Hematopoietic multipotent progenitor cell treated with erythropoietin and hydrocortisone succinate and interleukin-3 and kit ligand, for 17 days (in vitro differentiated cells): ENCODE measurements at places on chromosomes 2 and 18.

- DNase-seq = no peak
Observed at GRCh38 chr2:158809816-158810215, 14.7 kb downstream of the DAPL1 start.

DNA sequence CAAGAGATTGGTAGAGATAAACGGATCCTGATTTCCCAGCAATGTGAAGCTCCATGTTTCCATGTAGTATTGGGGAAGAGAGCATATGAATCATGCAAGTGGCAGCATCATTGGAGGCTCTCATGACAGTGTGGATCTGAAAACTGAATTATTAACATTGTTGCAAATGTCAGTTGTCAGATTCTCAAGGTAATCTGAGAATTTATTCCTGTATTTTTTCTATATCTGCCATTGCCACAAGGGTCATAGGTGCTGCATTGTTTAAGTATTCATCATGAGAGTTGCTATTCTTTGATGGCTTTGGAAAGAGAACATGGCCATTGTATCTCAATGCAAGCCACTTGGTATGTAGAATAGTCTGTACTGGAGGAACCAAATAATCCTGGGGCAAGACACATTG, 1217.0 kb upstream of the ZEB2 start:
- DNase-seq = no peak

- no peak for DNase-seq
Observed at GRCh38 chr2:151669585-151670081, 64.6 kb downstream of the NEB start.

- DNase-seq = peak; percentile 58
Observed at GRCh38 chr2:170054997-170055396, 123.0 kb upstream of the MYO3B start.

DNA sequence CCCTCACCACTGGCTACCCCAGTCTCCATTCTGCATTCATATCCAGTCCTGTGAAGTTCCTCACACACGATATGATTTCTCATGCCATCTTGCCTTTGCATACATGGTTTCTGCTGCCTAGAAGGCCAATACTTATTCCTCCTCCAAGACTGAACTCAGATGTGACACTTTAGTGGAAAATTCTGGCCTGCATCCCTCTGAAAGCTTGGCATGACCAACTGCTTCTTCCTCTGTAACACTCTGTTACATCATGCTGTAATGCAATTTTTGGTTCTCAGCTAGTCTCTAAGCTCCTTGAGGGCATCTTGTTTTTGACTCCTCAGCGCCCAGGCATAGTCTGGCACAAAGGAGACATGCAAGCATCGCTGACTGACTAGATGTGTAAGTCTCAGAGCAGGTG, 12.6 kb downstream of the FAM161A start:
- no peak for DNase-seq

DNA sequence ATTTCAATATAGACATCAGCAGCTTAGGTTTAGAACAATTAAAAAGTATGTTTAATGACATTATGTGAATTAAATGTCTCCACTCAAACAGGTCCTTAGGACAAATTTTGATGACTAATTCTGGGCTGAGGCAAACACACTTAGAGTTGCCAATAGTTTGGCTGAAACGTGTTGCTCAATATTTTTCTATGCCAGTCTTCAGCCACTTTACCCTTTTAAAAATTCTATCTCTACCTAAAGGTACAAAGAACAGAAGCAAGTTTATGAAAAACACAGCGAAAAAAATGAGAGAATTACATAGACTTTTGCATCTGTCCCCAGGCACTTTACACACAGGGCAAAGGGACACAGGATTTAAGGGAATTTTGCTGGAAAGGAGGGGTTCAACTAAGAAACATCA, 4.5 kb downstream of the IDH1 start:
- DNase-seq = peak; percentile 38

DNA sequence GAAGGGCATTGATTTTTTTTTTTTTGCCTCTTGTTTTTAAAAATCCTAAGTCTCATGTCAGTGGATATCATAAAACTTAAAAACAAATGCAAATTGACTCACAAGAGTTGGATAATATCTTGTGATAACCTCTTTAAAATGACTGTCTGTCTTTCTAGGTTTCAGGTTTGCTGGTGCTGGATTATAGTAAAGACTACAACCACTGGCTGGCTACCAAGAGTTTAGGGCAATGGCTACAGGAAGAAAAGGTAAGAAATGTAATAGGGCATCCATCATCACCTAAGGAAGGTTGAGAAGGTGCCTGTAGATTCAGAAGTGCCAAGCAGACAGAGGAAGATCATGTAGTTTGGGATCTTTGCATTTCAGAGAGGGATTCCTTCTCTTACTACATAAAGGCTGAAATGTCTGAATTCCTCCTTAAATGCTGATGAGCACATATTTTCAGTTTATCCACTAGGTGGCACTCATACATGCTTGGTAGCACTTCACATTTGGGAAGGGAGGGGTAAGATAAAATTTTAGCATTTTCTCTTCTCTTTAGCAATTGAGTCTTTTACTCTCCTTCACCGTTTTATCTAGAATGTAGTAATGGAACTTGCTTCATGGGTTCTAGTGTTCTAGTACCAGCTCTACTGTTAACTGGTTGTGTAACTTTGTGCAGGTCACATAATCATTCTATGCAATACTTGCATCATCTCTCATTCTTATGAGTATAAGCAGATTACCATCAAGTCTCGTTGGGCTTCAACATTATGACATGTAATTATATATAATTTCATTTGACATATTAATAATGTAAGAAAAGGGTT, 21.1 kb downstream of the CPS1 start:
- peak; percentile 21 for DNase-seq

GRCh38 chr18:13412901-13413300, 194.3 kb downstream of the LDLRAD4 start:
- DNase-seq = no peak

GRCh38 chr2:136135462-136135861, 17.5 kb upstream of the CXCR4 start:
- no peak for DNase-seq

GRCh38 chr2:232204457-232204931, 174.1 kb upstream of the ALPP start:
- DNase-seq = no peak

DNA sequence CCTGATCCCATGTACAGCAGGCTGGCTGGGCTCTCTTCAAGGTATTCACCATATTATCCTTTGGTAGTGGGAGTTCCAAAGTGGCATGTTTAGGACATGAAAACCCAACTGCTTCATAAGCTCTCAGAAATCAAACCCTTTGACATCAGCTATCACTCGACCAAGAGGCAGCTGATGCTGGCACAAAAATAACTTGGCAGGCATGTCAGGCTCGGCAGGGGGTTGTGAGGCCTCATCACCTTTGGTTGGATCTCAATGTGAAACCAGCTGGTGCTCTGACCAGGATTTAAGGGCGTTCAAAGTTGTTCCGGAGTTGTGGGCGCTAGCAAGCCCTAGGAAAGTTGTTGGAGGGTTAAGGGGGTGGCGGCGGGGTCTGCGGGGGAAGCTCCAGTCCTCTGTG, 171.9 kb downstream of the FHOD3 start:
- DNase-seq = no peak

- peak; percentile 21 for DNase-seq
Observed at GRCh38 chr2:23791030-23791429, 135.9 kb downstream of the ATAD2B start.

- DNase-seq = no peak
Observed at GRCh38 chr2:95208106-95208505, 785 bp downstream of the ZNF892 start.

GRCh38 chr2:159146996-159147666, 139.4 kb downstream of the WDSUB1 start:
- peak; percentile 93 for DNase-seq

- DNase-seq = no peak
Observed at GRCh38 chr18:9296233-9297006, 38.2 kb upstream of the TWSG1 start.

GRCh38 chr18:75221897-75222296, 11.3 kb downstream of the TSHZ1 start:
- DNase-seq = no peak

DNA sequence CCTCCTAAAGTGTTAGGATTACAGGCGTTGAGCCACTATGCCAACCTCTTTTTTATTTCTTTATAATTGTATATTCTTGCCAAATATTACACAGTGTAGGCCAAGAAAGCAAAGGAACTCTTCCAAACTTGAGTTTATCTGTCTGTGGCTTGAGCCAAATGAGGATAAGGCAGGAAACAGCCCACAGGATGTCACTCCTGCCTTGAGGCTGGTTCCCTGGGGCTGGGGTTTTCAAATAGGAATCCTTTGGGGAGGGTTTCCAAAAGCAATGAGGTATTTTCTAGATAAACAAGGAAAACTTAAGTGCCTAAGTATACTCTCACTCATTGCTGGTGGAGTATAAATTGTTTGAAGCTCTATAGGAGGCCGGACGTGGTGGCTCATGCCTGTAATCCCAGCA, 56.4 kb downstream of the ADCY3 start:
- DNase-seq = no peak

GRCh38 chr2:220665108-220665471, 907.0 kb downstream of the EPHA4 start:
- no peak for DNase-seq

GRCh38 chr2:176147800-176148496, 3.4 kb upstream of the HOXD4 start:
- no peak for DNase-seq

DNA sequence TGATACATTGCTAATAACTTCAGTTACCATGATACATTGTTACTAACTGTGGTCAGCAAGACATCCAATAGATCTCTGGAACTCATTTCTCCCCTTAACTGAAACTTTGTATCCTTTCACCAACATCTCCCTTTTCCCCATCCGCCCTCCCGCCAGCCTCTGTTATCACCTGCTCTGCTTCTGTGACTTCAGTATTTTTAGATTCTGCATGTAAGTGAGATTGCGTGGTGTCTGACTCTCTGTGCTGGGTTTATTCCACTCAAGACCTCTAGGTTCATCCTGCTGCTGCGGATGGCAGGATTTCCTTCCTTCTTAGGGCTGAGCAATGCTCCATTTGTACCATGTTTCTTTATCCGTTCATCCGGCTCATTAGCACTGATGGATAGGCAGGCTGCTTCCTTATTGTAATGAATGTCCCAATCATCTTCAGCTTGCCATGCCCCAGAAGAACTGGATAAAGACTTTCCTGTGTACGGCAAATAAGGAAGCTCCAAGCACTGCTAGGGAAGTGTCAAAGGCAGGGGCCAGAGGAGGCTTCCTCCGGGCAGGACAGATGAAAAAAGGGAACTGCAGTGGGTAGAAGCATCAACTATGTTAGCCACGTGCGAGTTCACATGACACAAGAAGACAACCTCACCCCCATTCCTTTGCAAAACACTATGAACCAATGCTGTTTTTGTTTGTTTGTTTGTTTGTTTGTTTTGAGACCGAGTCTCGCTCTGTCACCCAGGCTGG, 113.4 kb downstream of the EIPR1 start:
- no peak for DNase-seq

GRCh38 chr2:213247566-213247965, 36.7 kb upstream of the SPAG16 start:
- no peak for DNase-seq
